ENCODE measurements at places on chromosomes 3 and 15.

DNA sequence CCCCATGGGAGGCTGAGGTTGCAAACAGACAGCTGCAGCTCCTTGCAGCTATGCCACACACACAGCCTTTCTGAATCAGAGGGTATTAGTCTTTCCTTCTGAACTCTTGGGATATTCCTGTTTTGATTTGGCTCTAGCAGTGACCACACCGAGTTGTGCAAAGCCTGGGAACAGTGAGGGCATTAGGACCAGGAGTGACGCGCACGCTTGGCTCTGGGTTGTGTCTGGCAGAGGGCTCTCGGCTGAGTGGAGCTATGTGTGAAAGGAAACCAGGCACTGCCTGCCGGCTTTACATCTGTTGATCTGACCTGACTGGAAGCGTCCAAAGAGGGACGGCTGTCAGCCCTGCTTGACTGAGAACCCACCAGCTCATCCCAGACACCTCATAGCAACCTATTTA is at the start of gene GALNT15:
GALNT15 (plus strand) TSS at position 292 of the 400 bp plus-strand sequence. CDS start 472 bp downstream, outside the sequence.
- DNase-seq: peak; percentile 68

DNA sequence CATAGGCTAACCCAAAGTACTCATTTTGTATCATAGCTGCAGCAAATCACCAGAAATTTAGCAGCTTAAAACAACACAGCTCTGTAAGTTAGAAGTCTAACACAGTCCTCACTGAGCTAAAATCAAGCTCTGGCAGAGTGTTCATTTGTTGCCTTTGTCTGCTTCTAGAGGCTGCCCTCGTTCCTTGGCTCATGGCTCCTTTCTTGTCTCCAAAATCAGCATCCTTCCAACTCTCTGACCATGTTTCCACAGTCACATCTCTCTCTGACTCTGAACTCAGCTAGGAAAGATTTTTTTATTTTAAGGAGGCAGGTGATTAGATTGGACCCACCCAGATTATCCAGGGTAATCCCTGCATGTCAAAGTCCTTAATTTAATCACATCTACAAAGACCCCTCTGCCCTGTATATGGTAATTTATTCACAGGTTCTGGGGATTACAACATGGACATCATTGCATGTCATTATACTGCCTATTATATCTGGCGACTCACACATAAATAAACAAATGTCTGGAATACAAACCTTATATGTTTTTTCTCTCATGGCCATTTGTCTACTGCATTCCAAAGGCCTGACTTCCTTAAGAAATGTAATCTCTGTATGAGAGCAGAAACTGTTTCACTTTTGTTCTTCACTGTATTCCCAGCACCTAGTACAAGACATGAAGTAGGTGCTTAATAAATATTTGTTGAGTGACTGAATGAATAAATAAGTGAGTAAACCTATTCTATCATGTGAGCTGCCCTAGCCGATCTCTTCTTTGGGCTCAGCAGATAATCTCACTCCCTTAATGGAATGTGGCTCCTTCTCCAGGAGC is 15.1 kb upstream of the UACA start:
- no peak for DNase-seq

- no peak for DNase-seq
Measured at GRCh38 chr3:81581966-81582599, 179.4 kb downstream of the GBE1 start.

DNA sequence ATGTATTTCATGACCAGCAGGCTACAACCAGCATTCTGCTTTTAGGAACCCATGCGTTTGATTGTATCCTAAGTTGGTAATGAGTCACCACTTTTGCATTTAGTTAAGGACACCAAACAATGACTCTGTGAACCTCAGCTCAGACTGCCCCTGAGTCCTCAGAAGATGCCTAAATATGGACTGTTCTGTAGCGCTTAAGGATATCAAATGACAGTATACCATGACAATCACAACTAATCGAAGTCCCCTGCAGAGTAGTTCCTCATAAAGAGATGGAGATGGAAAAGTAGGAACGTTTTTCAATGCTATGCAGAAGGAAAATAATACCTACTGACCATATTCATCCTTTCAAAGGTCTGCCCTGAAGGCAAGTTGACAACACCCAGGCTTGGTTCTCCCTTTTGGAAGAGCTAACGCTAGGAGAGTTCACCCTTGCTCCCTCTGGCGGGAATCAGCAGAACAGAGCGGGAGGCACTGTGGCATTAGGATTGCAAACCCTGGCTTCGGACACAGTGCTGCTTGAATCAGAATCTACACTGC is 508.6 kb downstream of the FHIT start:
- no peak for DNase-seq

DNA sequence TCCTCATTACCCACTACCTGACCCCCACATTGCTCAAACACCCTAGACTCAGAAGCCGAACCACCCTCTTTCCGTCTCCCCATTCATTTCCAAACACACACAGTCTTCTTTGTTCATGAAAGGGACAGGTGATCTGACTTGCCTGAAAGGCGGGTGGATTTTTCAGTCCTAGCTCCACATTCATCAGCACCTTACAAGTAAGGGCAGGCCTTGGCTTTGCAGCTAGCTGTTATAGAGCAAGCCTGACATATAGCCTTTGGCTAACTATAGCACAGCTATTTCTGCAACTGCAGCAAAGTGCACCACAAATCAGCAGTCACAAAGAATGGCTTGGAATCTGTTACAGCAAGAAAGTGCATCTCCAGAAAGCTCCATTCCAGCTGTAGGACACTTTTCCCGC is 139.8 kb downstream of the XXYLT1 start:
- no peak for DNase-seq

DNA sequence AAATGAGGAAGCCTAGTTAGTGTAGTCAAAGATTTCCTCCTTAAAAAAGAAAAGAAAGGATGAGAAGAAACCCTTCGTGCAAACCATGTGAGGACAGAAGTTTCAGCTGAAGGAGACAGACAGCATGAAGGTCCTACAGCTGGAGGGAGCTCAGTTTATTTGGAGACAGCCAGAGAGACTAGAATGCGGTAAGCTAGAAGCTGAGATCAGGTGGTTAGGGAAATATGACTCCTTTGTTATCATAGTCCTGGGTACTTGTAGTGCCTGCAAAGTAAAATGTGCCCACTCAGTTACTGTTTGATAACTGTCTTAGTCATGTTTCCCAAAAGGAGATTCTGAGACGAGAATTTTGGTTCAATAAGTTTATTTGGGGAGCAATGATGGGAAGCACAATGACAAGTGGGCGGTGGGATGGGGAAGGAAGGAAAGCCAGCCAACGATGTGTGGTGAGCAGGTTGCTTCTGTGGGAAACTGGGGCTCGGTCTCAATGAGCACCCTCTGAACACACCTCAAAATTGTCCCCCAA is 178.8 kb upstream of the SNTN start:
- no peak for DNase-seq

GRCh38 chr3:144852999-144853398 is 881.4 kb downstream of the DIPK2A start:
- no peak for DNase-seq

DNA sequence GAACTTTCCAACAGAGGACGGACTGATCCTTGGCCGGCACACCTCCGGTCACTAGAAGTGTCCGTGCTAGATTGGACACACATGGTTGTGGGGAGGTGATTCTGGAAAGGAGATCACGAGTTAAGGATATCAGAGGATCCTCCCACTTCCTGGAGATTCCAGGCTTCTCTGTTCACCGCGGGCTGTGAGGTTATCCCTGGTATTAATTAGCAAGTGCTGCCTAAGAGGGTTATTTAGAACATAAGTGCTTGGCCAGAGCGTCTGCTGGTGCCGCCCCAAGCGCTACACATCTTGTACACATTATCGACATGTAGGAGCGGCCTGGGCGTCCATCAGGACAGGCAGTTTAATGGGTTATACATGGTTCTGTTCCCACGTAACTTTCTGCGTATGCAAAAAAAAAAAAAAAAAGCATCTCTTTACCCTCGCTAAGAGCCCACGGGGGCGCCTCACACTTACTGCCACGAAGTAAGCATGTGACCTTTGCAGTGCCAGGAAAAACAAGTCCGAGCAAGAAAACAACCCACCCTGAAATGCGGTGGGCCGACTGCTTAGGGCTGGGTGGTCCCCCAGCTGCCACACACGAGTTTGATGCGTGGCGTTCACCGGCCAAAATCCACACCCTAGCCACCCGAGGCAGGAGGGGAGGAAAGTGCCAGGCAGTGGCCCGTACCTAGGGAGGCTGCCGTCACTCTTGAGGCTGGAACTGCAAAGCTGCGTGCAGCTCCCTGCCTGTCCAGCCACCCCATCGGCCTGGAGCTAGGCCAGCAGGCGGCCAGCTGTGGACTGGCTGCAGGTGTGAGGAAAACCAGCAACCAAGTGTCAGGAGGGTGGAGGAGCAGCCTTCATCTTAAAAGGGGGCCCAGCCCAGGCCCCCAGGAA is 78.0 kb downstream of the CPN2 start:
- no peak for DNase-seq

- no peak for DNase-seq
Measured at GRCh38 chr15:67224889-67225288, 29.6 kb downstream of the AAGAB start.

DNA sequence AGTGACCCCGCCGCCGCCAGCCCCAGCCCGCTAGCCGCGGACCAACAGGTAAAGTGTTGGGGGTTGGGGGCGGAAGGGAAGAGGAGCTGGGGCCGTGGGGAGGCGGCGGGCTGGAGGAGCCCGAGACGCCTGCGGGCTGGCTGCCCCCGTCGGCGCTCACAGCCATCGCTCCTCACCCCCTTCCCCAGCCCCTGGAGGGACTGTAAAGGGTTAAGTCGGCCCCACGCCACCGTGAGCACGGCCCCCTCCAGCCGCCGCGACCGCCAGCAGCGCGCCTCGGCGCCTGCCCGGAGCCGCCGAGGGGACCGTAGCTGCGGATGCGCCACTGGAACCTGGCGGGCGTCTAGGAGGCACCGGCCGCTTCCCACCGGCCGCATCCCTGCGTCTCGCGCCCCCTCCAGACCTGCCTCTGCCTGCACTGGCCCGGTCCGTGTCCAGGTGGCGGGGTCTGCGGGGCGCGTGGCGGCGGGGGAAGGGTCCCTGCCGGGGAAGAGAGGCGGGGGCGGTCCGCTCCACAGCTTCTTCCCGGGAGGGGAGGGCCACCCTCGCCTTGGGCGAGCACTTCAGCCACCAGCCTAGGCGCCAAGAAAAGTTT is 522 bp downstream of the MED12L start:
- no peak for DNase-seq

DNA sequence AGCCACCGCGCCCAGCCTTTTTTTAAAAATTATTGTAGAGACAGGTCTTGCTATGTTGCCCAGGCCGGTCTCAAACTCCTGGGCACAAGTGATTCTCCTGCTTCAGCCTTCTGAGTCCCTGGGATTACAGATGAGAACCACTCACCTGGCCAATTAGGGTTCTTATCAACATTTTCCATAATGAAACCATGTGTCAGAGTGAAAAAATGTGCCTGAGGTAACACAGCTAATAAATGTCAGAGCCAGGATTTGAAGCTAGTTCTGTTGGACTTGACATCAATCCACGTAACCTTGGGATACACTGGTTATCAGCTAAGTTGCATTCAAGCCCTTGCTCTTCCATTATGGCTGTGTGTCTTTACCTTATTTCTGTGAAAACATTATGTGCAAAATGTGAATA is 29.1 kb downstream of the CHST14 start:
- no peak for DNase-seq

DNA sequence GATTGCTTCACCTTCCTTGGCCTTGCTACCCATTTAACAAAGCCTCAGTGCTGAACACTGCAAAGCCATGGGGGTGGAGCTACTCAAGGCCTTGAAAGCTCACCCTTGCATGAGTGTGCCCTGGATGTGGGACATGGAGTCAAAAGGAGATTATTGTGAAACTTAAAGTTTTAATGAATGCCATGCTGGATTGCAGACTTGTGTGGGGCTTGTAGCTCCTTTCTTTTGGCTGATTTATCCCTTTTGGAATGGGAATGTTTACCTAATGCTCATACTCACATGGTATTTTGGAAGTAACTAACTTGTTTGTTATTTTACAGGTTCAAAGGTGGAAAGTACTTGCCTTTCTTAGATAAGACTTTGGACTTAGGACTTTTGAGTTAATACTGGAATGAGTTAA is 538.5 kb upstream of the NECTIN3 start:
- no peak for DNase-seq

- DNase-seq: no peak
Measured at GRCh38 chr15:40054855-40055575, 16.0 kb upstream of the SRP14 start.

GRCh38 chr3:168964736-168965135 is 698.8 kb downstream of the MECOM start:
- DNase-seq: no peak

GRCh38 chr3:16929311-16929710 is 44.6 kb downstream of the PLCL2 start:
- DNase-seq: no peak

DNA sequence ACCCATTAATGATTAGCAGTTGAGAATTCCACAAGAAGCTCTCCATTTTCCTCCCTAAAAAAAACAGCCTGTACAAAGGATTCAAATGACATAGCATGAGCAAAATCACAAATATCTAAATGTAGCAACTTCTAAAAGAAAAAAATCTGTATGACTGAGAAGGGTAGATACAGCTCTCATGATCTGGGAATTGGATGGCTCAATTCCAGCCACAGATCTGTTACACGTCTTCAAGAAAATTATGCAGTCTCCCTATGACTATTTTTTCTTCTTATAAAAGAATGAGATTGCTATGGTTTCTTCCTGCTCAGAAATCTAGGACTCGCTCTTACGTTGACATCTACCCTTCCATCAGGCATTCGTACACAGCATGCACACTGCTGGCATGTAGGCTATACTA is 71.5 kb downstream of the PLCH1 start:
- no peak for DNase-seq

GRCh38 chr15:52137432-52138357 is 25.1 kb upstream of the BCL2L10 start:
- no peak for DNase-seq
